D341Med (cell line): ENCODE measurements at places on chromosomes 16 and 17.

- no peak for DNase-seq
Observed at GRCh38 chr16:50408001-50408561, 39.3 kb upstream of the BRD7 start.

GRCh38 chr16:79261481-79261940, 339.0 kb downstream of the MAF start:
- DNase-seq = peak; percentile 56

DNA sequence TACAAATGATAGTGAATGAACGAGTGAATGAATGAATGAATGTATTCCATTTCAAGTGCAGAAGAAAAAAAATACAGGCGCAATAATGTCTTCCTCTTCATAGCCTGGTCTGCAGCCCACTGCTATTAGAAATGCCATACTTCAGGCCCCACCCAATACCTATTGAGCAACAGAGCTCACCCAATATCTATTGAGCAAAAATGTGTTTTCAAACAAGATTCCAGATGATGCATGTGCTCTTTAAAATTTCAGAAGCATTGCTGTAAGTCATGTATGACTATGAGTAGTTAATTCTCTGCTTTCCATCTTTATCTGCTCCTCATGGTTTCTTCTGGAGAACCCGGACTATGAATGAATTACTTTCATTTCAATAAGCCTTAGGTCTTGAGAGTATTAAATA, 308.2 kb downstream of the XYLT1 start:
- no peak for DNase-seq

DNA sequence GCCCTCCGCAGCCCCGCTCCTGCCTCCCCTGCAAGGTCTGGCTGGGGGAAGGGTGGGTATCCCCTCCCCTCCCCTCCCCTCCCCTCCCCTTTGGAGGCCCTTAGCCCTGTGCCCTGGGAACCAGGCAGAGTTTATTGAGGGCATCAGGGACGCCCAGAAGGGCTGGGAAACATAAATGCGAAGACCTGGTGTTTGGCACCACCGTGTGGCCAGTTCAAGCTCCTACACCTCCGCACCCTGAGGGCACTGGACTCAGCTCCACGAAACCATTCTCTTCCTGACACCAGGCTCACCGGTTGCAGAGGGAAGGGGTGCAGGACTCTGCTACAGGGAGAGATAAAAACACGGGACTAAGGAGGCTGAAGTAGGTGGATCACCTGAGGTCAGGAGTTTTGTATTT, 1.0 kb upstream of the AIPL1 start:
- DNase-seq = peak; percentile 75

DNA sequence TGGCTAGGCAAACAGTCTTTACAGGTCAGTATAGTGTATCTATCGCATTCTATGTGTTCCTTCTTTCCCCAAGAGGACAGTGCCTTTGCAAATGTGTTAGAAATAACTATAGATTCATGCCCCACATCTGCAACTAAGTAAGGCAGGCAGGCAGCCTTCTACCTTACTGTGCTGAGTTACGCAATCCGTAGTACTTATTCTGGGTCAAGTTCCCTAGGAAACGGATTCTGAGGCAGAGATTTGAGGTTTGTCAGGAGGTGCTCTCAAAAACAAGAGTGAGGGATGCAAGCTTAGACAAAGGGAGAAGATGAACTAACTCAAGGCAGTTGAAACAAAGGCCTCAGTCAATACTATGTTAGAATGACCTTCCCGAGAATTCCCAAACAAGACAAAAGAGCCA, 12.7 kb upstream of the ANKFY1 start:
- DNase-seq = no peak

DNA sequence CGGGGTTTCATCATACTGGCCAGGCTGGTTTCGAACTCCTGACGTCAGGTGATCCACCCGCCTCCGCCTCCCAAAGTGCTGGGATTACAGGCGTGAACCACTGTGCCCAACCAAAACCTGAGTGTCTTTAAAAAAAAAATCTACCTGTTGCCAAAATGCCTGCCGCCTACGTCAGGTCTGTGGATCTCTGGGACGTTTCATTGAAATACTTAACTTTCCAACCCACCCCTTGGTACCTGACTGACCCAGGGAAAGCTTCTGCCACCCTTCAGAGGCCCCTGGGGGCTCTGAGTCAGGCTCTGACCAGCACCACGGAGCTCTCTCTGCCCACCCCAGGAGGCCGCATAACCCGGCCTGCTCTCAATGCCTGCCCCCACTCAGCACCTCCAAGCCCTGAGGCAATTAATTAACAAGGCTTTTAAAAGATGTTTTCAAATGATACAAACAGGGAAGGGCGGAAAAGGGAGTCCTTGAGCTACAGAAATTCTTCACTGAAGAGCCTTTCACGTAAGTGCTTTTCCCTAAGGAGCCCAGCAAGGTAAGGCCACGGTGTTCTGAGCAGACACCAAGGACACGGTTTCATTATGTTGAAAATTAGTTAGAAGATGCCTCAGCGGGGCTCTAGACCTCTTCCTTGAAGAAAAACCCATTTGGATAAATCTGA, 29.3 kb upstream of the GSG1L start:
- DNase-seq = no peak

DNA sequence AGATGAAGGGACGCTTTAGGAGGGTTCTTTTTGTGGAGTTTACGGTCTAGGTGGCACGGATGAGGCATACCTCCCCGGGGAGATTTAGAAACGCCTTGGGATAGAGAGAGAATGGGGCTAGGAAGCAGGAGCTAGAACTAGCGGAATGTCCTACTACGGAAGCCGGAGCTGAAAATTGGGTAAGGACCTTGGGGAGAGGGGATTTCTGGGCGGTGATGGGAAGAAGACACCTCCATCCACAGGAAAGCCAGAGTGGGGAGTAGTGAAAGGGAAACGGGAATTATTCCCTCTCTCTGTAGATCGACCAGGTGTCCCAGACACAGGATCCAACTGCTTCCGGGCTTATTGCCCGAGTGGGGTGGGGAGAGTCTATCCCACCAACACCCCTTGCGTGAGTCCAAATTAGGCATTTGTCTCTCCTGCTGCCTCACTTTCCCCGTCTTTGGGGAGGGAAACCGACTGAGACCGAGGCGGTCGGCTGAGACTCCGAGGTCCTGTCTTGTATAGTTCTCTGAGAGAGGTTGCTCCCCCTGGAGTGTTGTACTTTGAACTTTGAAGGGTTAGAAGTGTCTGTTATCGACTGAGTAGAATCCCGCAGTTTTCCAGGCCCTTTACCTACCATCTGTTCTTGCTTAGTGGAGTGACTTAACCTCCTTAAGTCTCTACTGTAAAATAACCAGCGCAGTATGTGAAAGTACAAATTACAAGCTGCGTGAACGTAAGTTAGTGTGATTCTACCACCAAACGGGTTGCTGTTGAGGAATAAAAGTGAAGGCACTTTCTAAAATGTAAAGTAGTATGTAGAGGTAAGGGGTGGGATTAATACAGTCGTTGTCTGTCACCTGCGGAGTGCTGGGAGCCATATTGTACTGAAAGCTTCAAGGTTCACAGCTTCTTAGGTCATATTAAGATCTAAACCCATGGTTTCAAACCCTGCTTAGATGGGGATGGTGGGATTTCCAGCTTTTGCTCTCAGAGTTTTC, 1.0 kb downstream of the RSPRY1 start:
- DNase-seq = peak; percentile 33

DNA sequence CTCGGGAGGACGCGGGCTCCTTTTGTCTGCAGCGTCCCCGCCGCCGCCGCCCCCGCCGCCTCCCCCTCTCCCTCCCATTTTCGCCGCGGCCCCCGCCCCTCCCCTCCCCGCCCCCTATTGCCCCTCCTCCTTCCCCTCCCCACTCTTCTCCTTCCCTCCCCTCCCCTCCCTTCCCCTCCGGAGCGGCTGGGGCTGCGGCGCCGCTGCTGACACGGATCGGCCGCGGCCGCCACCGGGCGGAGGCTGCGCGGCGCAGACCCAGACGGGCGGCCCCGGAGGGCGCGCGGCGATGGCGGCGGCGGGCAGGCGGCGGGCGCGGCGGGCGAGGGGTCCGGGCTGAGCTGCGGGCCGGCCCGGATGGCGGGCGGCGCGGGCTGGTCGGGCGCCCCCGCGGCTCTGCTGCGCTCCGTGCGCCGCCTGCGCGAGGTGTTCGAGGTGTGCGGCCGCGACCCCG, at the start of gene RAB11FIP4:
TSS of gene RAB11FIP4 (plus strand) at position 180 of the 454 bp plus-strand sequence. CDS start at position 358, 178 bp downstream.
- DNase-seq = peak; percentile 93

GRCh38 chr17:47719411-47720152, 13.5 kb upstream of the TBX21 start:
- no peak for DNase-seq

DNA sequence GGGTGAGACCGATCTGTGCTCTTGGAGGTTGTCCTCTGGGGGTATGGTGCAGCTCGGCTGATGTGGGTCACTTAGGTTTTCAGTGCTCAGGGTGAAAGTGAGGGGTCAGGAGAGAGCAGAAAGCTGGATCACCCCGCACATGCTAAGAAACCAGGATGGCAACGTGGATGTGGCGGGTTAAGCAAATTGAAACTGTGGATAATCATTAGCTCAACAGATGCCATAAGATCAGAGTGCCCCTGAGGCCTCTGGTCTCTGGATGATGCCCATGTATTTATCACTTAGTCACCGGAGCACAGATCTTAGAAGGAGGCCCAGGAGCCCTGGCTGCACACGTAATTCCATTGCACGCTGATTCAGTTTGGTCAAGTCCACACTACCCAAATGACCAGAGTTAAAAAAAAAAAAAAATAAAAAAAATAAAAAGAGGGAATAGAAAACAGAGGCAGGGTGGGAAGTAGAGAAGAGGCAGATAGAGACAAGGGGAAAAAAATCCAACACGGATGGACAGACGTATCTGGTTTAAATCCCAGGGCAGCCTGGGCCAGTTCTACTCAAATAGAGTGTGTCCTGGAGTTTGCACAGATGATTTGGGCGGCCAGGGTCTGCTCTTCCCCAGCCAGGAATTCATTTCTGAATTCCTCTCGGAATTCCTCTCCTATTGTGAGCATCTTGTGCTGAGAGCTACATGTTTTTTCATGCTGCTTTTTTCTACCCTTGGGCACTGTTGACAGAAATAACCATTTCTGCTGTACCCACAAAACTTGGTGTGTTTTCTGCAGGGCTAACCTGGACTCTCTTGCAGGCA, 378.3 kb downstream of the CPPED1 start:
- peak; percentile 43 for DNase-seq

DNA sequence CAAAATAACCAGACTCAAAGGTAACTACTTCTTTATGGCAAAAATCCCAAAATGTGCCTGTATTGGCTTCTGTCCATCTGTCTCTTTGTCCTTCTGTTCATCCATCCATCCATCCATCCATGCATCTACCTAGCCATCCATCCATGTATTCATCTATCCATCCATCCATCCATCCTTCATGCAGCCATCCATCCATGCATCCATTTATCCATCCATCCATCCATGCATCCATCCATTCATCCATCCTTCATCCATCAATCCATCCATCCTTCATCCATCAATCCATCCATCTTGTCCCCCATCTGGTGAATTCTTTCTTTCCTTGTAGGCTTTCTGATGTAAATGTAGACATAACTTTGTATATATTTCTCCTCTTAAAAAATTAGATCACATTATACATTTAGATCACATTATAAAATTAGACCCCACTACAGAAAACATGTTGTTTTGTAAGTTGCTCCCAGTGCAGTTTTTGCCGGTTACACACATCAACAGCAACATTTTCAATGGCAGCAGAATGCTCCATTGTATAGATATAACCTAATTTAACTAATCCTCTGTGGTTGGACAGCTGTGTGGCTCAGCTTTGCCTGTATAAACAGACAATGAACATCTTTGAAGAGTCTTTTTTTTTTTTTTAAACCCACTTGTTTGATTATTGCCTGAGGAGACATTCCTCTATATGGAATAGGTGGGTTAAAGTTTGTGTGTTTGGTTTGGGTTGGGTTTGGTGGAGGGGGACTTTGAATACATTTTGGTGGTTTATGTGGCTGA, 72.0 kb downstream of the MSI2 start:
- no peak for DNase-seq

DNA sequence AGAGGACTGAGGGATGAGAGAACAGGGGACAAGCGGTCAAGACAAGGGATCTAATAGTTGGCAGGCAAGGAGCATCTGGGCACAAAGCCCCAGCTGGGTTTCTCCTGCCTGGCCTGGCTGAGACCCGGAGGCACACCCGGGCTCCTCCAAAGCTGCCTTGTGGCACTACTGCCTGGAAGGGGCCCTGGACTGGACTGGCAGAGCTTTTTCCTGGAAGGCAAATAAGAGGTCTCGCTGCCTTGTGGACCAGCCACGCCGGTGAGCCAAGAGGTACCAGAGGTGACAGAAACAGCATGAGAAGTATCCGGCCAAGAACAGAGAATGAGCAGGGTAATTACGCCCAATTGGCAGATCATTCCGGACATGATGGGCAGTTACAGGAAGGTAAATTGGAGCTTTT, 64.6 kb downstream of the GTF3C1 start:
- no peak for DNase-seq

- no peak for DNase-seq
Observed at GRCh38 chr16:25270577-25270976, 12.9 kb upstream of the ZKSCAN2 start.

- peak; percentile 45 for DNase-seq
Observed at GRCh38 chr17:45138911-45139532, 3.5 kb downstream of the ACBD4 start.

DNA sequence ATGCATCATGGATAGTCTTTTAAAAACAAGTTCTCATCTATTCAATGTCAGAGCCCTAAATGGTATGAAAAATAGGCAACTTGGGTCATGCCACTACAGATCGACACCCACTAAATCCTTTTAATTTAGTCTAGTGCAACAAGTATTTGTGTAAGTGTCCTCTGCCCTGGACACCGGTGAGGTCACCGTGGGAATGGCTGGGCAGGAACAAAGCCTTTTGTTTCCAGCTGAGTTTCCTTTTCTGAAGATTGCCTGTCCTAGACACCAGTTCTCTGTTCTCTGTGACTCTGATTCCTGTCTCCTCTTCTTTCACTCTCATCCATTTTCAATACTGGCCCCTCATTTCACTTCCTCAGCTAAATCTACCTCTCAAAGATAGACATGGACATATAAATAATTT, 446.5 kb downstream of the MAF start:
- DNase-seq = no peak

DNA sequence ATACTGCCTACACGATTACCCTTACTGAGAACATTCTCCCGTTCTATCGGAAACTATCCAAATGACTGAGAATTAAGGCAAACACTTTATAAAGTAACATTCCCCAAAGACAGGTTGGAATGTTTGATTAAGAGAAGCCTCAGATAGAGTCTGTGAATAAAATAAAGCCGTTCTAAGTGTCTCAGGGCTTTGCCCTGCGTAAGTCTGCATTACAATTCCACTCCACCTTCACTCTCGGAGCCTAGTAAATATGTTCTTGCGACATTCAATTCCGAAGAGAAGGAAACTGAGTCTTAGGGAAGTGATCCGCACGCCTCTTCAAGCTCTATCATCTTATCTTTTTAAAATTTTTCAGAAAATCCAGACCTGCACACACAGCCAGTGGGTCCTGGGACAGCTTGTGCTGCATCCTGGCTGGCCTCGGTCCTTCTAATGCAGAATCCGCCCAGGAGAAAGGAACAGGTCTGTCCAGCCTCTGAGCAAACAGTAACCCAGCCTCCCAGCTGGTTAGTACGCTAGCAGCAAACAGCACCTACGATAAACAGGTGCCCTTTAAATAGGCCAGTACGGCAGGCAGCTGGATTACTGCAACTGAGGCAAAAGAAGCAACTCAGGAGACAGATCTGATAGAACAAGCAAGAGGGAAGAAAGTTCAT, 254.1 kb upstream of the IRX3 start:
- DNase-seq = no peak

GRCh38 chr17:21500064-21500463, 123.9 kb downstream of the KCNJ12 start:
- no peak for DNase-seq
